Mesendoderm (in vitro differentiated cells): ENCODE measurements at places on chromosomes 16 and 17.

DNA sequence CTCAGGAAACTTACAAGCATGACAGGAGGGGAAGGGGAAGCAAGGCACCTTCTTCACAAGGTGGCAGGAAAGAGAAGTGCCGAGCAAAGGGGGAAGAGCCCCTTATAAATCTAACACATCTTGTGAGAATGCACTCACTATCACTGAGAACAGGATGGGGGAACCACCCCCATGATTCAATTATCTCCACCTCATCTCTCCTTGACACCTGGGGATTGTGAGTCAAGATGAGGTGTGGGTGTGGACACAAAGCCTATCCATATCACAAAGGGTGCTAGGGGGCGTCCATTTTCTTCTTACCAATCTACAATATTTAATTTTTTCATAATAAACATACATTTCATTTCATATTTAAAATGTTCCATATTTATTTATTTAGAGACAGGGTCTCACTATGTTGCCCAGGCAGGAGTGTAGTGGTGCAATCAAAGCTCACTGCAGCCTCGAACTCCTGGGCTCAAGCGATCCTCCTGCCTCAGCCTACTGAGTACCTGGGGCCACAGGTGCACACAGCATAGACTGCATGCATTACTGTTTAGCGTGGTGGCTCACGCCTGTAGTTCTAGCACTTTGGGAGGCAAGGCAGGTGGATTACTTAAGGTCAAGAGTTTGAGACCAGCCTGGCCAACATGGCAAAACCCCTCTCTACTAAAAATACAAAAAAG is 26.5 kb upstream of the FAAP100 start:
- no peak for DNase-seq

- no peak for DNase-seq
Observed at GRCh38 chr17:6589266-6589946, 33.1 kb upstream of the PITPNM3 start.

GRCh38 chr17:49729069-49729468 is 21.3 kb upstream of the SLC35B1 start:
- DNase-seq: no peak

DNA sequence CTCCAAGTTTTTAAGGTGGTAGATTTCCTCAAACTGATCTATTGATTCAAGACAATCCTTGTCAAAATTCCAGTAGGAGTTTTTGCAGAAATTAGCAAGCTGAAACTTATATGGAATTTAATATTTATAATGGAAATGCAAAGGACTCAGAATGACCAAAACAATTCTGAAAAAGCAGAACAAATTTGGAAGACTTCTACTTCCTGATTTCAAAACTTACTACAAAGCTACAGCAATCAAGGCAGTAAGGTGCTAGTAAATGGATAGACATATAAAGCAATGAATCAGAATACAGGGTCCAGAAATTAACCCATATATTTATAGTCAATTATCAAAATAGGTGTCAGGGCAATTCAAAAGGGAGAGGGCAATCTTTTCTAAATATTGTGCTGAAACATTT is 11.8 kb upstream of the IL21R start:
- no peak for DNase-seq

GRCh38 chr17:20968913-20969616 is 73.7 kb downstream of the USP22 start:
- no peak for DNase-seq

DNA sequence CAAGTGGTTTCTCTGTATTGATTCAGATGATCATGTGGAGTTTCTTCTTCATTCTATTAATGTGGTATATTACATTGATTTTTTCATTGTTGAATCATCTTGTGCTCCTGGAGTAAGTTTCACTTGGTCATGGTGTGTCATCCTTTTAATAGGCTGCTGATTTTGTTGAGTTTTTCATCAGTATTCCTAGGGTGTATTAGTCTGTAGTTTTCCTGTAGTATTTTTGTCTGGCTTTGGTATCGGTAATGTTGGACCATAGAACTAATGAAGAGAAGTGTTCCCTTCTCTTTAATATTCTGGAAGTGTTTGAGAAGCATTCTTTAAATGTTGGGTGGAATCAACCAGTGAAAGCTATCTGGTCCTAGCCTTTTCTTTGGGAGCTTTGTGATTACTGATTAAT is 99.0 kb downstream of the OMG start:
- no peak for DNase-seq

DNA sequence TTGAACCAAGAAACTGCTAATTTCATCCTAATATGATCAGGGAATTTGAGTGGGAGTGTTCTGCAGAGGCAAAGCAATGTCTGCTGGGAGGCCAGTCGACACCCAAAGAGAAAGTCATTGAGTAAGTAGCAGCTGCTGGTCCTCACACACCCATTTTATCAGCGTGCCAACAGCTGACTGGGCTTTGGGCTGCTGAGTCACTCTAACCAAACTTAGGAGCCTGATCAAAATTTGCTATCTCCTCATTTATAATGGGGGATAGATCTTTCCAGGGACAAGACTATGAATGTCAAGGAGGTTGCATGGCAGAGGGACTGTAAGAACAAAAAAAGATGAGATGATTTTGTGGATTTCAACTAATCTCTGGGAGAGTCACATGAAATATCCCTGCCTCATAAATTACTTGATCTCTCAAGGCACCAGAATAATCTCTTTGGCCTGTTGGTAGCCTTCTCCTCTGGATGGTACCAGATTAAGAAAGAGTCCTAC is 32.9 kb downstream of the CPSF4L start:
- DNase-seq: peak; percentile 77

GRCh38 chr16:46932802-46933201 is 40.7 kb downstream of the DNAJA2 start:
- DNase-seq: peak; percentile 48

GRCh38 chr17:51228161-51228560 is 31.7 kb downstream of the MBTD1 start:
- DNase-seq: no peak
